ENCODE measurements at places on chromosomes 4 and X.

GRCh38 chr4:40409835-40410234 lies 74.7 kb downstream of the CHRNA9 start:
- DNase-seq = no peak

GRCh38 chrX:41922431-41923151 lies 763 bp downstream of the CASK start:
- no peak for DNase-seq

- no peak for DNase-seq
Measured at GRCh38 chr4:85747882-85748491, 273.0 kb downstream of the ARHGAP24 start.

DNA sequence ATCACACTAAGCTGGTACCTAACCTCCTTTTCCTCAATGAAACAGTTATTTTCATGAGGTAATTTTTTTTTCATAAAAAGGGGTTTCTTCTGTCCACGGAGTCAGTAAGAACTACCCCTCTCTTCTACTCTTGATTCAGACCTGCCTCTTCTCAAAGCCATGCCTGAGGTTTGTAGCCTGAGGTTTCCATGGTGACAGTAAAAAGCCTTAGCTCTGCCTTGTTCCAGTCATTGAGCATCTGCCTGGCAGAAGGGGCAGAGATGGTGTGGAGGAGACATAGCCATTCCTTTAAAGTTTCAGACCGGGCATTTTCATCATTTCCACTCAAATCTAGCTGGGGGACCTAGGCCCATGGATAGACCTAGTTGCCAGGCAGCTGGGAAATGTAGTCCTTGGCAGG lies 135.5 kb downstream of the REPS2 start:
- no peak for DNase-seq

GRCh38 chrX:153636716-153637115 lies 10.3 kb upstream of the DUSP9 start:
- no peak for DNase-seq

- DNase-seq = no peak
Measured at GRCh38 chr4:135269125-135269890, 1067.7 kb upstream of the PABPC4L start.

DNA sequence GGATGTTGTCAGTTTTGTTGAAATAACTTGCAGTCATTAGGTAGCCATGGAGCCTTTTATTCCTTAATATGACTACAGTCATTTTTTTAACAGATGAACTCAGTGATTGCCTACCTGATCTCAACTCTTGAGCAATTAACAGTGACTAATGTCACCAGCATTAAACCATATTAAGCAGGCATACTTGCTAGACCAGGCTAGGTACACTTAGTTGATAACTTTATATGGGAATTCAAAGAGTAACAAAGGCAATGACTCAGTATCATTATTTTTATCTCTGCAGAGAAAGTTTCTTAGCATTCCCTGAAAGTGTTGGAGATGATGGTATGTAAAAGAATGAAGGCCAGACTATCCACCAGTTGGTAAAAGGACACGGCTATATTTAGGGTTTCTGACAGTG lies at the start of gene C4orf54:
Gene C4orf54 (minus strand): TSS at position 31 of the 400 bp plus-strand sequence. CDS start 3,180 bp downstream, outside the sequence.
- DNase-seq = no peak

DNA sequence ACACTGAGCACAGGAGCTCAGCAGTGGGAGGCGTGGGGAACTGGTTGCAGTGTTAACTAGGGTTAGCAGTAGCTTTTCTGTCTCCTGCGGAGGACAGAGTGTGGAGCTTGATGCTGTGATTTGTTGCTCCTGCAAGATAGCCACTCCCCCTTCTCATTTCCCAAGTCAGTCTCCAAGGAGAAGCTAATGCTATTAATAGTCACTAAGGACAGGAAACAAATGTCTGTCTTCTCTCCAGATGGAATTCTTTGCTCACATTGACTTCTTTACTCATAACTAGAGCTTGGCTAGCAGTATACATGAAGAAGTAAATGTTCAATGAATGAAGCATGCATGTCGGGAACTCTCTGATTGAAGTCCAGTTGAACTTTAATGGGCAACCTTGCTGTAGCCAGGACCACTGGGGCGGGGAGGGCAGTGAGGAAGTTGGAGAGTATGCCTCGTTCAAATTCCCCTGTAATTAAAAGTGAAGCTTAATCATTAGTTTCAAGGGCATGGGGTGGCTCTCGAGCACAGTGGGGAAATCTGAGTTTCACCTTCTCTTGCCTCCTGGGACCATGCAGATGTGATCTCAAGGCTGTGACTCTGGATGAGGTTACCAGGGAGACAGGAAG lies 156.6 kb upstream of the SCML1 start:
- no peak for DNase-seq

DNA sequence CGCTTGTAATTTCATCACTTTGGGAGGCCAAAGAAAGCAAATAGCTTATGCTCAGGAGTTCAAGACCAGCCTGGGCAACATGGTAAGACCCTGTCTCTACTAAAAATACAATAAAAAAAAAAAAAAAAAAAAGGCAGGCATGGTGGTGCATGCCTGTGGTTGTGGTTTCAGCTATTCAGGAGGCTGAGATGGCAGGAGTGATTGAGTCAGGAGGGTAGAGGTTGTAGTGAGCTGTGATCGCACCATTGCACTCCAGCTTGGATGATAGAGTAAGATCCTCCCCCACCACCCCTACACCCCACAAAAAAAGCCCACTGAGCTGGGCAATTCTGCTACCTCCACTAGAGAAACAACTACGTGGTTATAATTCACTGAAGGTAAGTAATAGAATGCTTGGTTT lies 118.8 kb upstream of the PCDH18 start:
- no peak for DNase-seq

DNA sequence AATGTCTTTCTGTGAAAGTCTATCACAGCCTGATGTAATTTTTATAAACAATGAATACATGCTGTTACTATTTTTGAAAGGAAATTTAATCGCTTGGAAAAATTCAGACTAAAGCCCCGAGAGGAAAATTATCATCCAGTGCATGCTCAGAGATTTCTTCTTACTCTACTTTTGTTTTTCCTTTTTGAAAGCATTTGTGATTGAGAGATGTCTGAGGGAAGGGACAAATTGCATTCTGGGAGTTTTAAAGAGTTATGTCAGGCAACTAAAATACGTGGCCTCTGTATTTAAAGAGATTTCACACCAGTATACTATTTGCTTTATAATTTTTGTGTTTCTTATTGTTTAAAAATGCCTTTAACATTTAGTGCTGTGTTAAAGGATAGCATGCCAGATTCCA lies 1.4 kb upstream of the ZFX start:
- DNase-seq = no peak

Data from hypothalamus (tissue), 51 donors.